ENCODE measurements at places on chromosomes 7 and 10.

GRCh38 chr7:20597339-20597738, 18.1 kb upstream of the ABCB5 start:
- no peak for DNase-seq

- DNase-seq = no peak
These were observed 3.9 kb downstream of the HMX3 start for GRCh38 chr10:123139521-123140163.

- no peak for DNase-seq
These were observed 91.5 kb downstream of the FAM53B start for GRCh38 chr10:124652701-124653100.

- DNase-seq = no peak
These were observed 10.3 kb upstream of the AGR3 start for GRCh38 chr7:16891874-16892643.

DNA sequence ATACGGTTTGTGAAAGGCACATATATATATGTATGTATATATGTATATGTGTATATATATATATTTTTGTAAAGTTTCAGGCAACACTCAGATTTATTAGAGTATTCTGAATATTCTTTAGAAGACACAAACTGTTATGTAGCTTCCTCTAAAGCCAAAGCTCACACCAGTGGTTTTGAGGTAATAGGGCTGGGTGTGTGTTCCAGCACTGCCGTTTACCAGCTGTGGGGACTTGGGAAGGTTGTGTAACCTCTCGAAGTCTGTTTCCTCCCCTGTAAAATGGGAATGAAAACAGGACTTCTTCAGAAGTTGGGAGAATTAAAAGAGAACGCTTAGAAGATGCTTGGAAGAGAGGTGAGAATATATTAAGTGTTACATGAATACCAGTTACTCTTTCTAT, 94.8 kb downstream of the PRPF18 start:
- DNase-seq = no peak

- no peak for DNase-seq
These were observed 139.0 kb upstream of the FZD8 start for GRCh38 chr10:35780970-35781642.

- DNase-seq = no peak
These were observed 178.7 kb upstream of the PPP2R2D start for GRCh38 chr10:131722121-131722520.

DNA sequence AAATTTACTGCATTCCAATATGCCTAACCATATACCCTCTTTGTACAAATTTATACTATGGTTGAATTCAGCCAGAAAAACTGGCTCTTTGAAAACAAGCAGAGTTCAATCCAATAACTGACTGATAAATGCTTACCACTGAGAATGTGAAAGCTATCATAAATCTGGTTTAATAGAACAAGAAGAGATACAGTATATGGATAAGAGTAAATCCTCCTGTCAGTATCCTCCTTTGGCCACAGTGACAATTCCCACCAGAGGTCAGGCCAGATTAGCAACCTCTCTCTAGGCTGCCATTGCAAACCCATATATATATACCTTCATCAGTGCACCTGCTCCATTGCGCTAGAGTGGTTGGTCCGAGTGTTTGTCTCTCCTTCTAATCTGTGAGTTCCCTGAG, 647.2 kb downstream of the GRM8 start:
- no peak for DNase-seq

DNA sequence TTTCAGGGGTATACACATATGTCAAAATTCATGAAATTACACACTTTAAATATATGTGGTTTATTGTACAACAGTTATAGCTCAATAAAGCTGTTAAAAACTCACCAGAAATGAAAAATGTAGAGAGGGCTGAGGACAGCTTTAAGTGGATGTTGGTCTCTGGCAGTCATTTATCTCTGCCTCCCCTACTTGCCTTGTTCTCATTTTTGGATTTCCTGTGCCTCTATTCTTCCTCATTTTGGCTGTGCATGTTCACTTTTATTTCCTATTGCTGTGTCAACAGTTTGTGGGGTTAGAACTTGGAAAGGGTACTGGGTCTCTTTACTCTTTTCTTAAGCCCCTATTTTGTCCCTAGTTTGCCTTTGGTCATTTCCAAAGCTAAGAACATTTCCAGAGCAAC, 18.6 kb upstream of the MEST start:
- DNase-seq = no peak

DNA sequence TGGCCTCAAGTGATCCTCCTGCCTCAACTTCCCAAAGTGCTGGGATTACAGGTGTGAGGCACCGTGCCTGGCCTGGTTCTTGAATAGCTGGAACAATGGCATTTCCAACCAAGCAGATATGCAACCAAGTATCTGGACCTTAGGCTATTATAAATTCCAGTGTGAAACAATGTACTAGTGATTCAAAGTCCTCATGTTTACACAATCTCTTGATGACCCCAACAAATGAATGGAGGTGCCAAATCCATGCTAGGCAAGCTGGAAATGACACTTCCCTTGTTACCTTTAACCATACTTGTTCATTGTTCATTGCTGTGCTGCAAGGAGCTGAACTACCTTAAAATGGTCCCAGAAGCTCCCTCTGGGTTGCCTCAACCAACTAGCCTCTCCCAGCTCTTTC, 282.2 kb upstream of the KLF14 start:
- no peak for DNase-seq

GRCh38 chr7:30923009-30923773, 11.5 kb downstream of the AQP1 start:
- no peak for DNase-seq

DNA sequence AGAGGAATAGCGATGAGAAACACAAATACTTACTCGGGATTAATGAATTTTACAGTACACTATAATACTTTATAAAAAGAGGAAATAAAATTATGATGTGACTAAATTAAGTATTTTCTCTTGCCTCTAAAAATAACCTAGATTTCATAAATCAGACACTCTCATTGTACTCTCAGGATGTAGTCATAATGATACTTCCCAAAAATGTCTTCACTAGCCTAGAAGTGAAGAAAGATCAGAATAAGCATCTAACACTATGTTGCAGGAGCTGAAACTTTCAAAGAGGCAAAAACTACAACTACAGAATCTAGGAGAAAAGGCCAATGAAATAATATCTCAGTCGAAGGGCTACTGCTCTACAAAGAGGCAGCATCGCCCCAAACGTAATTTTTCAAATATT, 49.4 kb downstream of the DNAJC1 start:
- no peak for DNase-seq

DNA sequence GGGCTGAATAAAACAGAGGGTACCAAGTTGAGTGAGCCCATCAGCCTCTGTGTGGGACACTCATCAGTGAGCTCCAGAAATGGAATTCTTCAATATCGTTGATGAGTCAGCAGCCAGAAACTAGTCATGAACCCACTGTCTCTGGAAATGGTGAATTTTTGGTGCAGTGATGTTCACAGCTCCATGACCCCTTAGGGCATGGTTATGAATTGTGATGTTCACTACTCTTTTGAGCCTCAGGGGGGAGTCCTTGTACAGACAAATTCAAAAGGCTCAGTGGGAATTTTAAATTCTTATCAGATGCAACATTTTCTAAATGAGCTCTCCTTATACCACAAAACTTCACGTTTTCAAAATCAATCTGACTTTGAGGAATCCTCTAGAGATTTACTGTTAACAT, 335.7 kb downstream of the PHTF2 start:
- DNase-seq = no peak

DNA sequence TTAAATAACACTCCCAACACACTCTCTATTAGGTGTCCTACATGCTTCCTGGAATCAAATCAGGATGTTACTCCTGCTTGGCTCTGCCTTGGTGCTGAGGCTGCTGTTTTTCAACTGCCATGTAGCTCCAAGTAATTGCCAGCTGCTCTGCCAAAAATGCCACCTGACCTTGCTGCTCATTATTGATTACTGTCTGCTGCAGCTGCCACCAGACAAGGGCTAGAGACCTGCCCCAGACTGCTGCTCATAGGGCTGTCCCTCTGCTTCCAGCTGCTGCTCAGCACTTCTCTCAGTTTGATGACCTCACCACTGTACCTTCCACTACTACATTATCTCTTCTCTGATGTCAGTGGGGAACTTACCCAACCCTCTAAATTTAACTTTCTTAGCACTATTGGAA, 102.5 kb downstream of the PCLO start:
- no peak for DNase-seq

- DNase-seq = no peak
These were observed 74.0 kb downstream of the ARID5B start for GRCh38 chr10:61975391-61975932.

GRCh38 chr10:28774051-28774995, 97.0 kb downstream of the BAMBI start:
- no peak for DNase-seq

DNA sequence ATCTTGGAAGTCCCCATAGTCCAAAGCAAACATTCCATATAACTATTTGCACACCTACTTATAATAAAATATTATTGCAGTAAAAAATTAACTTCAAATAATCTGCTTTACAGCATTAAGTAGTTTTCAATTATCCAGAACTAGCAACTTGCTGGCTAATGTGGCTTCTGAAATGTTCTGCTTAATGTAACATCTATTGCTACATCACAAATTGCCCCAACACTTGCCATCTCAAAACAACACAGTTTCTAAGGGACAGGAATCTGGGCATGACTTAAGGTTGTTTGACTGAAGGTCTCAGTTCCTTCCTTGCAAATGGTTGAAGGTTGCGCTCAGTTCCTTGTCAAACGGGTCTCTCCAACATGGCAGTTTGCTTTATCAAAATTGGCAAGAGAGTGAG, 378.5 kb upstream of the SEMA3C start:
- no peak for DNase-seq

DNA sequence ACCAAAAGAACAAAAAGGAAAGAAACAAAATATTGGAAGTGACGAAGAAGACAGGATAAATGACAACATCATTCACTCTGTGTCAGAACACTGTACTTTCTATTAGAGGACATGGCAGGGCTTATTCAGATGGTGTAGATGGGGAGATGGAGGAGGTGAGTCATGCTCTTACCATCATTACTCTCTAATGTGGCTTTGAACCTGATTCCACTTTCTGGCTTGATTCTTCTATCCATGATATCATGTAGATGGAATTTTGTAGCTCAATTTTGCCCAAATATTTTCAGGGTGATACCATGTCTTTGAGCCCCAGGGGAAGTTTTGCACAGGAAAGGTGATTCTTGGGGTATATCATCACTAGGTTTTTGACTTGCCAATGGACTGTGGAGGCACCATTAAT, 91.7 kb downstream of the CFAP58 start:
- DNase-seq = no peak

- DNase-seq = no peak
These were observed 6.6 kb downstream of the ADGRA1 start for GRCh38 chr10:133094286-133094685.

DNA sequence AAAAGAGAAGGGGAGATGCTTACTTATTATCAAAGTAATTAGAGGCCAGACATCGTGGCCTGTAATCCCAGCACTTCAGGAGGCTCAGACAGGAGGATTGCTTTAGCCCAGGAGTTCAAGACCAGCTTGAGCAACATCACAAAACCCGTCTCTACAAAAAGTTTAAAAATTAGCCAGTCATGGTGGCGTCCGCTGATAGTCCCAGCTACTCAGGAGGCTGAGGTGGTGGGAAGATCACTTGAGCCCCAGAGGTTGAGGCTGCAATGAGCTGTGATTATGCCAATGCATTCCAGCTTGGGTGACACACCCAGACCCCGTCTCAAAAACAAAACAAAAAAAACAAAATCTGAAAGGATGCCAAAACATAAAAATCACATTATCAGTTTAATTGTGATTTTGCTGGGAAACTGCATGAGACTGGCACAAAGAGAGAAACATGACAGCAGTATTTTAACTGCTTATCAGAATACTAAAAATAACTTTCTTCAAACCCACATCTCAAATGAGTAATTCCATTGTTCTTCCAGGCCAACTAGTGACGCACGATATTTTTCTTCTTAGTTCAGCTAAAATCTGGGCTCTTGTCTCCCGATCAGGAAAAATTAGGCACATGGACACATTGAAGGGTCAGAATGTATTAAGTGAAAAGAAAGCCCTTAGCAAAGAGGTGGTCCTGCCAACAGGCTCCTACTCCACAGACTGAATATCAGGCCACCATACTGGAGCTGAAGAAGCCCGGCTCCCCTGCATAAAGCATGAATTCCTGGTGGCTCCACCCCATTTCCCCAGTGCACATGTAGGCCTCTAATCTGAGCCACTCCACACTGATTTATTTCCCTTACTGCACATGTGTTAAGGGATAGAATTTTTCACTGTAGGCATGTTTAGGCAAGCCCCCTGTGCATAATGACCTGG, 9.6 kb upstream of the CCM2 start:
- DNase-seq = no peak

DNA sequence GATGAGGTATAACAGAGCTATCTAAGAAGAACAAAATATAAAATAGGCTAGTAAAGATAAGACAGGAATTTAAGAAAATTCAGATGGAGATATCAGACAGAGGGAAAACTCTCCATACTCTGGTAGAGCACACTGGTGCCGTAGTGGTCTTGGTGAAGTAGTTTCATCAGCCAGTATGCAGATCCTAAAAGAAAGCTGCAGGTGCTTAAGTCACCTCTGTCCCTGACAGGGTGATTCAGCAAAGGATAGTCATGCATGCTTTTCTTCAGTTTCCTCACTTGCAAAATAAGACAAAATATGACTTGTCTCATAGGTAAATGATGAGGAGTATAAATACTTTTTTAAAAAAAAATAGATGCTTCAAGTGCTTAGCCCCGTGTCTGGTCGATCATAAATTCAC, 794.9 kb downstream of the TNS3 start:
- DNase-seq = no peak

- DNase-seq = no peak
These were observed 50.9 kb downstream of the TPK1 start for GRCh38 chr7:144784943-144785342.

GRCh38 chr10:36116040-36116439, 473.9 kb upstream of the FZD8 start:
- DNase-seq = no peak

- DNase-seq = no peak
These were observed at the start of gene ASB10 for GRCh38 chr7:151186640-151187408. Gene ASB10 (minus strand): TSS chr7:151187250. CDS start chr7:151187130, 120 bp downstream.

GRCh38 chr10:110034596-110034995, 26.8 kb downstream of the ADD3 start:
- no peak for DNase-seq

- DNase-seq = no peak
These were observed 697.5 kb downstream of the INHBA start for GRCh38 chr7:41005374-41005901.

Data from stimulated activated CD4-positive, alpha-beta T cell treated with anti-CD3 and anti-CD28 coated beads, Interleukin-12 subunit alpha, Interleukin-12 subunit beta, amount 100 ng/mL, for 48 hours (primary cell).